ENCODE measurements at places on chromosomes 6 and 20. TPM values are rescaled to one million over a fixed set of nuclear protein-coding genes. Genes with fewer than 3 reads are reported as not detected.

DNA sequence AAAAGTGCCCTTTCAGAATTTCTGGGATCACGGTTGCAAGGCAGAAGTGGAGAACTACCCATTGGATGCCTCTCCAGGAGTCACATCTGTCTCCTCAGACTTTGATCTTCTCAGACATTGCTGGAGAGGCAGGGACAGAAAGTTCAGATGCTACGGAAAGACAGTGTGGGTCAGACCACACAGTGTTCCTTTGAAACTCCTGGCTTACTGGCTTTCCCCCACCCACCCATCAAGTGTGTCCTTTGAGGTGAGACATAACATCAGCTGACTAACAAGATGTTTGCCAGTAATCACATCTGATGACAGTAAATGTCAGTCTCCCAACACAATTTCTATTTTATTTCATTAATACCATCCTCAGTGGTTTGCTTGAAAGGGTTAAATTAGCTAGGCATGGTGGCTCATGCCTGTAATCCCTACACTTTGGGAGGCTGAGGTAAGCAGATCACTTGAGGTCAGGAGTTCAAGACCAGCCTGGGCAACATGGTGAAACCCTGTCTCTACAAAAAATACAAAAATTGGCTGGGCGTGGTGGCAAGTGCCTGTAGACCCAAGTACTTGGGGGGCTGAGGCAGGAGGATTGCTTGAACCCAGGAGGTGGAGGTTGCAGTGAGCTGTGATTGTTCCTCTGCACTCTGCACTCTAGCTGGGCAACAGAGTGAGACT is 67.2 kb upstream of the SNX9 start:
- DNase-seq, result no peak

GRCh38 chr20:16526433-16527380 is 46.5 kb downstream of the KIF16B start:
- DNase-seq, result no peak

DNA sequence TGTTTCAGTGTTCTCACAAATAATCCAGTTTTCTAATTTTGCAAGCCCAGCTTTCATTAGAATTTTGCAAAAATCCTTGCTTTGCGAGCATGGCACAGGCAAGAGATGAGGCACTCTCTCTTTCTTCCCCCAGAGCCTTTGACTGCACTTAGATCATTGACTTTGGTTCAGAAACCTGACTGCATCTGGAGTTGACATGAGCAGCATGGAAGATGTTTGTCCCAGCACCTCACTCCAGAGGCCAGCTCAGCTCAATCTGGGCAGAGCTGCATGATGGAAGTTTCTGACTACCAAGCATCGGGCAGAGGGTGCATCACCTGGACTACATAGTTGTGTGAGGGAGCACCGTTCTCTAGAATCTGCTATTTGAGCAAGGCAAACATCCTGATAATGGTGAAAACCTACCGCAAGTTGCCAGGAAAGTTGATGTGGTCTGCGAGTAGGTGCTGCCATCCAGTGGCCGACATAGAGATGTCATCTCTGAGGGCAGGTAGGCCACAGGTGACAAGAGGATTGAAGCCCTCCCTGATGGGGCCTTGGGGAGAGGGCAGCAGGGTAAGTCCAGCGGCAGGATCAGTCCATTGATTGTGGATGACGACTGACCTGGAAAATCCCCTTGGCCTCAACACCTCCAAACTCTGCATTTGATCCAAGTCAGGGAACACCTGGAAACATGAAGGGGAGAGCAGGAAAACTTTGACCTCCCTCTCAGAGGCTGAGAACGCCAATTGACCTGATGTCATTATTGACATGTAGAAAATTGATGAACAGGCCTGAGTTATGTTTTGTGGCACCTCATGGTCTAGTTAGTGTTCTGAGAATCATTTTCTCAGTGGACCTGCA is 3.8 kb upstream of the LPA start:
- peak; percentile 44 for DNase-seq

DNA sequence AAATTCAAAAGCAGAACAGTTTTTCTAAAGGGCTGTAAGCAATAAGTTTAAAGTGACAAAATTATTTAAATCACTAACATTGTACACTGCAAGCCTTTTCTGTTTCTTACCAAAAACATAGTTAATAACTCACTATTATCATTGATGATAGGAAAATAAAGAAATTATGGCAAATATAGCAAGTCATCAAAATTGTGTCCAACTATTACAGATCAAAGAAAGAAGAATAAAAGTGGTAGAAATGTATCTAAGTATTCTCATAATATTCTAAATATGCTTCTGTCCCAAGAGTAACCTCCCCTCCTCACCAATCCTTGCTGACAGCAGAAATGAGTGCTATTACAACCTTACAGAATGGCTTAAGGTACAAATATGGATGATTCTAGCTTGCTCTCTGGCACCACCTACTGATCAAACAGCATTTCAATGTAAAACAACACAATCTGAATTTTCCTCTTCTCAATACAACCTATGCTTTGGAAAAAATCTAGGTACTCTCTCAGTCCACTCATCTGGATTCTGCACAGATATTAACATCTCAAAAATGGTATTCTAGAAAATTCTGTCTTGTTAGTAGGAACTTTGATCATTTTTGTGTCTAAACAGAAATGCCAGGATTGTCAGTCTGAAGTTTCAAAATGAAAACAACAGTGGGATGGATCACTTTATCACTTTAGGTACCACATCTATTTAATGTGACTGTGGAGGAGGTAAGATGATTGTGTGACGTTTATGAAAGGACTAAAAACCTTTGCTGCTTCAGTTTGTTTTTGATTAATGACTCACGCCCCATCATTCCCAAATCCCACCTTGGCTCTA is 40.9 kb downstream of the ZFP64 start:
- peak; percentile 72 for DNase-seq

DNA sequence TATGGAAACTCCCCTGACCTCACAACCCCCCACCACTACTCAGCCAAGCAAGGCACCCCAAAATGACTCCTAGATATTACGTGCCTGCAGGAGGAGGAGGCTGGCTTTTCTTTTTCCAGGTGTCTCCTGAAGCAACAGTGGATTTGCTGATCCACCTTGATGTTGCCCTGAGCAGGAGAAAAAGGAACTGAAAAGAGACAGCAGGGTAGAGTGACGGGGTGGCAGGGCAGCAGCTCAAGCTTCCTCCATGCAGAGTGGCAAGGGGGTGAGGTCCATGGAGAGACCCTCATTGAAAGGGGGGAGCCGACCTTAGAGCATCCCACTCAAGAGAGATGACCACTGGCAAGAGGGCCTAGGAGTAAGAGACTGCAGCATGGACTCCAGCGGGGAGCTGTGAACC is 112.0 kb upstream of the SIRPA start:
- DNase-seq, result no peak

DNA sequence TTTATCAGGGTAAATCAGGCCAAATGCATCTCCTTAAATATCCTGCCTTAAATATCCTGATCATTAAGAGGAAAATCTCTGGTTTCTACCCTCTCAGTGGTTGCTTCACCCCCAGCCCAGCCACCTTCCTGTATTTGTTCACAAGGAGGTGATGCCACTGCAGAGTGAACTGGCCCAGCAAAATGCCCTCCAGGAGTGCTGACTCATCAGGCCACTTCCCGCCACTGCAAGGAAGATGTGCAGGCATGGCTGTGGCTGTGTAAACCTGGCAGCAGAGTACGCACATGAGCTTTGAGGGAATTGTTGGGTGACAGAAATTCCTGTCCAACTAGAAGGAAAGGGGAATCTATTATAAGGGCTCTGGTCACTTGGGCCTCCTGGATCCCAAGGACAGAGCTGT is 13.8 kb downstream of the NQO2 start:
- DNase-seq, result no peak

DNA sequence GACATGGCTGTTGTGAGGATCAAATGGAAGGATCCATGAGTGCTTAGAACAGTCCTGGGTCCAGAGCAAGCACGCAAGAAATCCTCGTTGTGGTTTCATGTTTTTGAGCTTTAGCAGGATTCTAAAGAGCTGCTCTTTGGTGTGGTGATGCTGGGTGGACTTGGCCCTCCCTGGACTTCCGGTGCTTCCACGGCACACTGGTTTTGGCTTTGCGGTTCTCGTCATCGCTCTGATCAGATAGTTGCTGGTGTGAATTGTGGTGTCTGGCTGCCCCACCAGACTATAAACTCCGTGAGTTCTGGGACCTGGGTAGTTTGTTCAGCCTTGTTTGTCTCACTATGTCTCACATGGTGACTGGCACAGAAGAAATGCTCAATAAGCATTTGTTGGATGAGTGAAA is 3.3 kb downstream of the HNF4A start:
- DNase-seq, result no peak

GRCh38 chr6:148440877-148441453 is 98.3 kb downstream of the SASH1 start:
- peak; percentile 85 for DNase-seq

GRCh38 chr6:91185072-91185471 is 598.2 kb upstream of the MAP3K7 start:
- DNase-seq, result no peak

- no peak for DNase-seq
These were observed 13.9 kb downstream of the ZNF217 start for GRCh38 chr20:53579581-53580375.

DNA sequence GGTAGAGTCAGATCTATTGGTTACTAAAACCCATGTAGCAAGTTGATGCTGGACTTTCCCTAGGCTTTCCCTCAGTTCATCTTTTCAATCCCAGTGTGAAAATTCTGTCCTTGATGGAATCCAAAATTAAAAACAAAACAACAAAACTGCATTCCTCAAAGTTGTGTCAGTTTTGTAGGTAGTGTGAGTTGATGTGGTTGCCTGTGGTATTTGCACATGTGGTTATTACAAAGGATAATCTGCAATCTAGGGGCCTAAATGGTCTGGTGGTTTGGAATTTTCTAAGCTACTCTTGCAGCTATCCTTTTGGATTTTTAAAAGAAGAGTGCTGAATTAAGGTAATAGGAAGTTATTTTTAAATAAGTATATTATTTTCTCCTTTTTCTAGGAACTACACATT is 132.2 kb upstream of the SCGN start:
- DNase-seq, result no peak

DNA sequence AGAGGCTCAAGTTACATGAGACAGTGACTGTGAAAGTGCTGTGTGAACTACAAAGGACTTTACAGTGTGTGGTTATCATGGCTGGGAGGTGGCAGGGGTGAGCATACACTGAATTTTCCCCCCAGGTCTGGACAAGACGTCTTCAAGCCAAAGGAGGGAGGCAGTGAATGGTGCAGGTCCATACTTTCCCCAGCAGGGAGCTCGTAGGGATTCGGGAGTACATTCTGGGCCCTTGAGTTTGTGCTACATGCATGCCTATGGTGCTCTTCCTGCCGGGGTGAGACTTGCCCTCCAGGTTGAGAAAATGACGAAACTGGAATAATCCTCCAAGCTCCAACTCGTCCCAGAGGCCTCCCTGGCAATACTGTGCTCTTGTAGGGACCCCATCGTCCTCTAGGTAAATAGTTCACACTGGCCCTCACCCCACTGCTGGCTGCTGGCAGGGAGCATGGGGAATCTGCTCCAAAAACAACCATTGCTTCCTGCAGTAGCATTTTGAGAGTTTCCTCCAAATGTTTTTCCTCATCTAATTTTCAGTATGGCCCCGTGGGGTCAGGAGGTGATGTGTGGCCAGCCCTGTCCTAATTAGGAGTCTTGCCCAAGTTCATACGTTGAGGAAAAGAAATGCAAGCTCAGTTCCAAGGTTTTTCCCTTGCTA is 57.6 kb downstream of the ZNF831 start:
- peak; percentile 53 for DNase-seq

- DNase-seq, result no peak
These were observed 15.2 kb upstream of the AMD1 start for GRCh38 chr6:110859335-110859792.

- no peak for DNase-seq
These were observed 198.0 kb upstream of the FBXL4 start for GRCh38 chr6:99145738-99146137.

- no peak for DNase-seq
These were observed 63.8 kb downstream of the NPEPL1 start for GRCh38 chr20:58756450-58756775.

GRCh38 chr20:36017048-36017951 is 48.9 kb downstream of the CNBD2 start:
- DNase-seq, result no peak

DNA sequence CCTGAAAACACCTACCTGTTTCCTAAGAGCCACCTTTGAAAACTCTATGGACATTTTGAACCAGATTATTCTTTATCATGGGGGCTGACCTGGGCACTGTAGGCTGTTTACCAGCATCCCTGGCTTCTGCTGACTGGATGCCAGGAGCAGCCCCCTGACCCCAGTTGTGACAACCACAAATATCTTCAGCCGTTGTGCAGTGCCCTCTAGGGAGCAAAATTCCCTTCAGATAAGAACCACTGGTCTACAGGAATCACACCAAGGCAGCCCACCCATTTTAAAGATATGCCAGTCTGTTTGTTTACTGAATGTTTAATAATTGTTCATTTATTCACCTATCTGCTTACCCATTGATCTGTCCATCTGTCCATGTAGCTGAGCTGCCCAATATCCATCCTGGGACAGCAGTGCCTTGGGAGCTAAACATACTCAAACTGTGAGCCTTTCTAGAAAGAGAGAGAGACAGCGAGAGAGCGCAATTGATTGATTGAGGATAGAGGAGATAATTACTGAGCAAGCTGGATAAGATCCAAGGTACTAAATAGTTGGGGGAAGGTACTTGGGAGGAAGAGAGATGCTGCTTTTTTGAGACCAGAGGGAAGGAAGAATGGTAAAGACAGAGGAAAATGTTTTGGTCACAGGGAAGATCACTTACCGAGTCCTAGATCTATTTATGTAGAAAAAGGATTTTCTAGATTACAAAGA is 276.8 kb downstream of the NRN1 start:
- DNase-seq, result no peak

GRCh38 chr6:147077251-147077650 is 127.0 kb upstream of the STXBP5 start:
- DNase-seq, result no peak

- peak; percentile 57 for DNase-seq
These were observed 120.4 kb downstream of the MYLK4 start for GRCh38 chr6:2630359-2630758.

GRCh38 chr6:129750360-129750759 is 40.4 kb upstream of the ARHGAP18 start:
- no peak for DNase-seq

DNA sequence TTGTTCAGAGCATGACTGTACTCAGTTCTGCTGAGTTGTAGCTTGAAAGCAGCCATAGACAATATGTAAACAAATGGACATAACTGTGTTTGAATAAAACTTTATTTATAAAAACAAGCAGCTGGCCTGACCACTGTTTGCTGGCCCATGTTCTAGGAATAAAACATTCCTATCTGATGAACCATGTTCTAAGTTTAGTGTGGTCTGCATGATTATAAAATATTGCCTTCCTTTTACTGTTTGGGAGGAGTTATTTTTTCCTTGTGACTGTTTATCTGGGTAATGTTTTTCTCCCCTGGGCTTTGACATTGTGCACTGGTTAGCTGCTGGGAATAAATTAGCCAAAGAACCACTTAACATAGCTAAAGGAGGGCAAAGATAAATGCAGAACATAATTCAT is 55.1 kb downstream of the CDS2 start:
- DNase-seq, result no peak

Gene MMP24OS
- 19.6 TPM for total RNA-seq

Gene CST5
- not detected for total RNA-seq

Gene HLA-DOB
- 0.10 TPM for total RNA-seq

Gene PRSS35
- total RNA-seq, result not detected

Gene EBF4
- 5.2 TPM for total RNA-seq

Gene LPA
- not detected for total RNA-seq

Gene ATG5
- 42.9 TPM for total RNA-seq

Gene DOK5
- total RNA-seq, result not detected

Gene PCNA
- total RNA-seq, result 450 TPM

Gene BPIFB4
- total RNA-seq, result 3.9 TPM

All from SJCRH30 (cell line).